ENCODE measurements at places on chromosomes 2 and 18.

- DNase-seq: no peak
Observed at GRCh38 chr18:49098386-49098785, 147.6 kb upstream of the SMAD7 start.

- no peak for DNase-seq
Observed at GRCh38 chr18:12088731-12089375, 4.8 kb upstream of the ANKRD62 start.

- DNase-seq: no peak
Observed at GRCh38 chr2:152573168-152573567, 144.1 kb downstream of the PRPF40A start.

DNA sequence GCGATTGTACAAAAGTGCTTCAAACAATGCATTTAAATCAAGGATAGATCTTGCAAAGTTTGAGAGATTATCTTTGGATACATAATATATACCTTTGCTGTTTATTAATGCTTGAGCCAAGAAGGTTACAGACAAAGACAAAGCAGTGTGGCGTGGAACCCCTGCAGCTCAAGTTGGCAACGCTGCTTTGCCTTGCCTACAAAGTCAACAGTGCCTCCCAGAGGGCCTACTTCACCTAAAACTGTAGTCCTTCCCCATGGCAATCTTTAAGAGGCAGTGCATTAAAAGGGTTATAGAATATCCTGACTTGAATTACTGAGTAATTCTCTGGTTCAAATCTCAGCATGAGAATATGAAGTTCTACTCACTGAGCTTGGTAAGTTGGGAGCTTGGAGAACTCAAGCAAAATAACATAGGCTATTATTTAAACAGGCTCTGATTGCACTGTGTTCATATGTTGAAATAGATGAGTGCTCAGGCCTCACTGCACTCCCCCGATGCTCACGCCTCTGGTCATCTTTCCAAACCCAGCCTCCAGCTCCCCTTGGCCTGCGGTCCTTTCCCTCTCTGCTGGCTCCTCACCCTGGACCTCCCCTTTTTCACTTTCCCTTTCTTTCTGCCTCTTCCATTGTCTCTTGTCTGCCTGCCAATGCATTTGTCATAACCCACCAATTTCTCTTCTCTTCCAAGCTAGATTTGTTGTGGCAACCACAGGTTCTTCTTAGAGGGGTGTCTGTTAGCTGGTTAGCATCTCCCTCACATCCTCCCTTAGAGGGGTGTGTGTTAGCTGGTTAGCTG is 96.5 kb downstream of the MYT1L start:
- DNase-seq: no peak

GRCh38 chr2:174846941-174847938 is 83.0 kb upstream of the CHRNA1 start:
- no peak for DNase-seq

DNA sequence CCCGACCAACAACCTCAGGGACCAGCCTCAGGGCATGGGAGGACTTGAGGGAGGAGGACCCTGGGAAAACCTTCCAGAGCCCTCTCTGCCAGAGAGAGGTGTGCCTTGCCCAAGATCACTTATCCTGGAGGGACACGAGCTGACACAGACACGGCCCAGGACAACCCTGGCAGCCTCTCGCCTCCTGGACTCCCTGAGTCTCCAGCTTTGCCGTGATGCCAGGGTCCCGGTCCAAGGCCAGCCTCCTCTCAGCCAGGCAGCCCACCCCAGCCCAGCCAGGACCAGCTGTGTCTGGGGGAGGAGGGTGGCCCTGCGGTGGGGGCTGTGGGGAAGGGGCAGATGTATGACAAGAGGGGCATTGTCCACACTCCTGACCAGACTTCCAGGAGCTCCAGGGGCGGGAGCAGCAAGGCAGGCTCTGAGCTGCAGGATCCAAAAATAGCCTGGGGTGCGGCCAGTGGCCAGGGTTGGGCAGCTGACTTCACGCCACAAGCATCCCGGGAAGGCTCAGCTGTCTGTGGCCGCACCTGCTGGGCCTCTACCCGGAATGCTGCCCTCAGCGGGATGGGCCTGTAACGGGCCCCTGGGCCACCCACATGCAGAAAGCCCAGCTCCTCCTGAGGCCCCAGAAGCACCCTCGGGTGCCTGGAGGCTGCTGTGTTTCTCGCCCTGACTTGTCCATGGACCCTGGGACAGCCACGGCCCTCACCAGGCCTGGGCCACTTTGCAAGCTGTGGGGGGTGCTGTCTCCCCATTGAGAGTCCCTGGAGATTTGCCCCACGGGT is 65.5 kb upstream of the GPC1 start:
- no peak for DNase-seq

DNA sequence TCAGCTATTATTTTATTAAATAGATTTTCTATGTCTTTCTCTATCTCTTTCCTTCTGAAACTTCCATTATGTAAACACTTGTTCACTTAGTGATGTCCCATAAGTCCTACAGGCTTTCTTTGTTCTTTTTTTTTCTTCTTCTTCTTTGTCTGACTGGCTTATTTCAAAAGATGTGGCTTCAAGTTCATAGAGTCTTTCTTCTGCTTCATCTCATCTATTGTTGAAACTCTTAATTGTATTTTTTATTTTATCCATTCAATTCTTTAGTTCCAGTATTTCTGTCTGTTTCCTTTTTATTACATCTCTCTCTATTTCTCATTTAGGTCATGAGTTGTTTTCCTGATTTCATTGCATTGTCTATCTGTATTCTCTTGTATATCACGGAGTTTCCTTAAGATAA is 38.5 kb downstream of the BOD1L2 start:
- DNase-seq: no peak

- DNase-seq: no peak
Observed at GRCh38 chr2:62152000-62152399, 43.9 kb upstream of the B3GNT2 start.

- no peak for DNase-seq
Observed at GRCh38 chr2:109331081-109331480, 202.1 kb downstream of the SH3RF3 start.

DNA sequence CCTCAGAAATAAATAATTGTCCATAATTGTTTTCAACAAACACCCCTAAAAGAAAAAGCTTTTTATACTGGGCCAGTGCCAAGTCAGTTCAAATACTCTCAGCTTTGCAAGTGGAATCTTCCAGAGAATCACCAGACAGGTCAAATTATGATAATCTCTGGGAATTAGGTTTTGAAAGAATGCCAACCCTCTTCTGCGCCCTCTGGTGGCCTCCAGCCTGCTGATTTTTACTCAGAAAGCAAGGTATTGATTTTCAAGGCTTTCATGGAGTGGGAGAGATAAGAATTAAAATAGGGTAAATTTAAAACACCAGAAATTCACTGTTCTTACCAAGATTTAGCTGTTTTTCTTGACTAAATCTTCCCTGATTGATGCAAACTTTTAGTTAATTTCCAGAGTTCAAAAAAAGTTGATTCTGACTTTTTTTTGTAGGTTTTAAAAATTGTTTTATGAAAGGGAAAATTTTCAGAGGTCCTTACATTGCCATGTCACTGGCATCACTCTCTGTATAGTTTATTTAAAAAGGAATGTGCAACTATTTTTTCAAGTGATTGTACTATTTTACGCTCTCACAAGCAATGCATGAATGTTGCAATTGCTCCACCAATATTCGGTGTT is 282.9 kb upstream of the TNP1 start:
- no peak for DNase-seq

- no peak for DNase-seq
Observed at GRCh38 chr2:182020286-182021070, 34.8 kb downstream of the PPP1R1C start.

DNA sequence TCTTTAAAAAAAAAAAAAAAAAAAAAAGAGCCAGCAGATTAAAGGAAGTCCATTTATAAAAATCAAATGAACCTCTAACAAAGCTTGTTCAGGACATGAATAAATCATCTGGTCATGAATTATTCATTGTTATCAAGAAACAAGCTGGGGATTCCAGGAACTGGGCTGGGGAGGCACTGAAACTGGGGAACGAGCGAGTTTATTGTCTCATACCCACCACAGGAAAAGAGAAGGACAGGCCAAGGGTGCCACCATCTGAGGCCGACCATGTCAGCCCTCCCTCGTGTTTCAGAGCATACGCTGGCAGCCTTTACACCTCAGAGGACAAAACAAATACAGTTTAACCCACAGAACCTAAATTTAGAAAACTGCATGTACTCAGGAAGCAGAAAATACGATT is 164.2 kb downstream of the VWC2L start:
- no peak for DNase-seq

GRCh38 chr2:33107690-33108482 is 161.1 kb downstream of the LTBP1 start:
- no peak for DNase-seq

GRCh38 chr2:46615986-46616485 is 136.7 kb downstream of the TMEM247 start:
- no peak for DNase-seq

DNA sequence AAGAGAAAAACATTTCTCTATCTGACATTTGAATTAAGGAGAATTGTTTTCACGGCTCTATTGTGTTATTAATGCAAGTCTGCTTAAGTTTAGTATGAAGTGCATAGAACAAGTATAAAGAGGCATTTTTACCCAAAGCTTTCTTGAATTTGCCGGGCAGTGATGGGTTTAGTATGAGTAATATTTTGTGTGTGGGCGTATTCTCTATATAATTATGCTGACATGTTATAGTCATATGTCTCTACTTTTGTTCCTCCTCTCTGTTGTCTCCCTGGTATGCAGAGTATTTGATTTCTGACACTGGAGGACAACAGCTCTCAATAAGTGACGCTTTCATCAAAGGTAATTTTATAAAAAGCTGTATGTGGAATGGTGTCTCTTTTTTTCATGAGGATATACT is 45.9 kb downstream of the PIKFYVE start:
- no peak for DNase-seq

- no peak for DNase-seq
Observed at GRCh38 chr2:8376603-8377410, 305.0 kb upstream of the ID2 start.

- no peak for DNase-seq
Observed at GRCh38 chr2:165009466-165009865, 54.1 kb upstream of the SLC38A11 start.

DNA sequence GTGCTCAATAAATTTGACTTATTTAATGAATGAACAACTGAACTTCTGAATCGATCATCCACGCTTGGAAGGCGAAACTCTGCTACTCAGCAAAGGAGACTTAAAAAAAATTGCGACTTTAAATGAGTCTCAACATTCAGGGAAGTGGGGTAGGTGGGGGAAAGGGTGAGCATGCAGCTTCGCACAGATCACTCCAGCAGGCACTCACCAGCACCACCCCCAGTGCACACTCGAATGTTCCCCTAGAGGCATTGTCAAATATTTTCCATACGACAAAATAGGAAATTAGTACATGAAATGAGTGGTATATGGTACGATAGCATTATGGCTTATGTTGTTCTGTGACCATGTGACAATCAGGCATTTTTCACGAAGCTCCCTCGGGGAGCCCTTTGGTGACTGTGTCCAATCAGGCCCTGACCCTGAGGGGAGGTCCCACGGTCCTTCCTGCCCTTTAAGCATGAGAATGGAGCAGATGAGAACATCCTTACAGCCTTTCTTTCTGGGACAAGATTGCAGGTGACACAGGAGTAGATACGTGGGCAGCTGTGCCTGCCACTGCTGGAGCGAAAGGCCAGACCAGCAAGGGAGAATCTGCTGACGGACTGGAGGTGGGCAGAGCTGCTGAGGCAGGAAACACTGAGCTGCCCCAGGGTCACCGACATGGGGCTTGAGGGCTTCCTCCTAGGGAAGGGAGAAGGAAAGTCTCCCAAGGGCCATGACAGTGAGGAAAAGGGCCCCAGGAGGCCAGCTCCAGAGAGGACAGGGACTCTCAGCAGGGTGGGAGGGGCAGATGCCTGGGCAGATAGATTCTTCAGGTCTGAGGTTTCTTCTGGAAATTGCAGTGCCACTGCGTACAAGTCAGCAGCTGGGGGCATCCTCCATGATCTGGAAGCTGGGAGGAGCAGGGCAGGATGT is 101.3 kb upstream of the ID2 start:
- no peak for DNase-seq

GRCh38 chr2:170141865-170142264 is 36.1 kb upstream of the MYO3B start:
- DNase-seq: no peak

DNA sequence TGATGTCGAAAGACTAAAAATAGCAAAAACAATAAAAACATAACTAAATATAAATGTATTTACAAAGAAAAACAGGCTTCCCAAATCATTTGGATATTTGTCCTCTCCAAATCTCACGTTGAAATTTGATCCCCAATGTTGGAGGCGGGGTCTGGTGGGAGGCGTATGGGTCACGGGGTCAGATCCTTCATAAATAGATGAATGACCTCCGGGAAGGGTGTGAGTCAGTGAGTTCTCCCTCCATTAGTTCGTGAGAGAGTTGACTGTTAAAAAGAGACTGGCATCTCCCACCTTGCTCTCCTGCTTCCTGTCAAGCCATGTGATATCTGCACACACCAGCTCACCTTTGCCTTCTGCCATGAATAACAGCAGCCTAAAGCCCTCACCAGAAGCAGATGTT is 703.0 kb downstream of the TMEM182 start:
- DNase-seq: no peak

Data from cortex of kidney (tissue), 1 donor.